ENCODE measurements at places on chromosomes 6 and 20. TPM values are rescaled to one million over a fixed set of nuclear protein-coding genes. Genes with fewer than 3 reads are reported as not detected.

Gene SEL1L2
- 1.4 TPM for total RNA-seq

Gene ZC2HC1B
- not detected for total RNA-seq

Gene CTAGE9
- not detected for total RNA-seq

DNA sequence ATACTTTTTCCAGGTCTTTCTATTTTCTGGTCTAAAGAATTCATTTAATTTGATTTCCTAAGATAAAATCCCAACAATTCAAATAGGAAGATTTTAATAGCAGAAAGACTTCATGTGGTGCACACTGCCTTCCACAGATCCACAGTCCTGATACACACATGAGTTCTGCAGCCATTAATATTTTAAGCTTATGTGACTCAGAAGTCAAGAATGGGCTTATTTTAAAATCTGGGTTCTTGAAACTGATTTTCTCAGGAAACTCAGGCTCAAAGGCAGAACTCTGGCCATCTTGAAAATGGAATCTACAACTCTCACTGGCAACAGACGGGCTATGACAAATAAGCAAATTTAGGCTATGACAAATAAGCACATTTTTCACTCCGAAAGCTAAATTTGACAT is 88.2 kb downstream of the COL12A1 start:
- no peak overlapping the region for H3K27ac ChIP-seq
- H3K4me3 ChIP-seq: no peak overlapping the region
- no peaks in the 10 kb centered on the region for H3K36me3 ChIP-seq
